Stimulated activated CD8-positive, alpha-beta memory T cell treated with anti-CD3 and anti-CD28 coated beads, Interleukin-4, amount 100 ng/mL, for 4 hours (primary cell): ENCODE measurements at places on chromosomes 13 and 19.

DNA sequence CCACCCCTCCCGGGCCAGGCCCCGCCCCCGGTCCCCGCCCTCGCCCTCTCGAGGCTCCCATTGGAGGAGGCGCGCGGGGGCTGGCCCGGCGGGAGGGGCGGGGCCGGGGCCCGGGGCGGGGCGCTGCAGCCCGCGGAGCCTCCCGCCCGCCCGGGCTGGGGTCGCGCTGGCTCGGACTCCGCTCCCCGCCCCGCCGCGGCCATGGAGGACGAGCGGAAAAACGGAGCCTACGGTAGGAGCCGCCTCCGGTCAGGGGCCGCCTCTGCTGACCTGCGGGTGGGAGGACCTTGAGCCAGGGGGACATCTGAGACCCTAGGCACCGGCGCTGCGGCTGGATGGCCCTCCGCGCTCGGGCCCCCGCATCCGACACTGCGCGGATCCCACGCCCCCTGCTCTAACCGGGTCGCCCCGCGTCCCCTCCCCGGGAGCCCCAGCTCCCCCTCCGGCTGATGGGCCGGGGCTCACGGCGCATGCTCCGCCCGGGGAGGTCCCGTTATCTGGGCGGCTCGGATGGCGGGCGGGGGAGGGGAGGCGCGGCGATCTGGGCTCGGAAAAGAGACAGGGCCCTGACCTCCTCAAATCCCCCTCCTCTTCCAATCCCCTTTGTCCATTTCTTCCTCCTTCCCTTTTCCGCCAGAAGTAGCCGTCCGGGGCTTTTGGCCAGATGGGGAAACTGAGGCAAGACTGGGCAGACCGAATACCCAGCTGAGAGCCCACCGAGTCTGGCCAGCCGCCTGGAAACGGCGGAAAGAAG, 15.4 kb upstream of the AP1M2 start:
- peak; percentile 78 for DNase-seq

GRCh38 chr13:43041369-43041921, 18.1 kb downstream of the DNAJC15 start:
- no peak for DNase-seq

DNA sequence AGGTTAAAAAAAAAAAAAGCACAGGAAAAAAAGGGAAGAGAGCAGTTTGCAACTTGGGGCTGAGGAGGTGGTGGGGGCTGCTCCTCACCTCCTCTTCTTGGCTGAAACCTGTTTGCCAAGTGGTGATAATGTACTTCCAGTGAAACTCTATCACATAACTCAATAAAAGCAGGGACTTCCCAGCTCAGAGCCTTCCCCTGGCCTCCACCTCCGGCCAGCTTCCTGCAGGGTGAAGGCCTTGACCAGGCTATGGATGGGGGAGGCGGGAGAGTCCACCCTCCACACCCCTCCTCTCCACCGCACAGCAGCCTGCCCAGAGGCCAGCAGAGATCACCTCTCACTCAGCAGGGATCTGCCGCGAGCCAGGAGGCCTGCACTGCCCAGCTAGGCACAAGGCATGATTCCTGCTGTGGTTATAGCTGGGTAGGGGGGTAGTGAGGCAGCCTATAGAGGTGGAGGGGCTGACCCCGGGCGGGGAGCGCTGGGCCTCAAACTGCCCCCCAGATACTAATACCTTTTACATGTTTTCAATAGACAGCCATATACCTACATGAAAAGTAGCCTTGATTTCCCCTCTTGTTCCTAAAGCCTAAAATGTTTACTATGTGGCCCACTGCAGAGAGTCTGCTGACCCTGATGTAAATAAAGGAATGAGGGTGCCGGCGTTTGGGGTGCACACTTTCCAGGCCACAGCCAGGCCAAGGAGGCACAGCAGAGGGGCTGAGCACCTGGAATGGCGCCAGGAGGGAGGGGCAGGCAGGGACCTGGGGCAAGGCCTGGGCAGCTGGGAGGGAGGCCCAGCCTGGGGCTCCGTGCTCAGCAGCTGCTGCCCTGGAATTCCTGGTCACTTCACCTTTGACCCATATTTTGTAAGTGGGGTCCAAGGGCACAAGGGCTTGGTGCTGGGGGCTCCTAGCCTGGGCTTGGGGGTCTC, 10.3 kb downstream of the ZNF787 start:
- no peak for DNase-seq

GRCh38 chr13:42600943-42601342, 27.0 kb downstream of the TNFSF11 start:
- no peak for DNase-seq

DNA sequence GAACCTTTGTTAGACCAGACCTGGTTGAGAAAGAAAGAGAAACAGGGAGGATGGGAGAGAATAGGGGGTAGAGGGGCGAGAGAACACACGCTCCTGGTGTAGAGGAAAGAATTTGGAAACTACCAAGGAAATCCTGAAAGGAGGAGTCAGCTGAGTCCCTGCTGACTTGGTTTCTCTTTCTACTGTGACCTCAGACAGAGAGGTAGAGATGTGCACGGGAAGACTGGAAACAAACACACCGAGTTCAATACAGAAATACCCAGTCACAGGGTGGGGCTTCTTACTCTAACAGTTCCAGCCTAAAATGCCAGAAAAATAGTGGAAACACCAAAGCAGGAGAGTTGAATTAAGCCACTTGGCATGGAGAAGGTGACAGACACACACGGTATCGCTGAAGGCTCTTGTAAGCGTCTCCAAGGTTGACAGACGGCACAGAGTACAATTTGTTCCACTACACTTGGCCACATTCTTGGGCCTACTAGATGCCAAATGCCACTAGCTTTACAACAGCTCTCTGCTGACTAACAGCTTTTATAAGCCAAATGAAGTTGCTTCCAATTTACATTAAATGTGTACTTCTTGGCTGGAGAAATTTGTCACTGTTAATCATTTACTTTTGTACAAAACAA, 28.1 kb downstream of the LATS2 start:
- no peak for DNase-seq

DNA sequence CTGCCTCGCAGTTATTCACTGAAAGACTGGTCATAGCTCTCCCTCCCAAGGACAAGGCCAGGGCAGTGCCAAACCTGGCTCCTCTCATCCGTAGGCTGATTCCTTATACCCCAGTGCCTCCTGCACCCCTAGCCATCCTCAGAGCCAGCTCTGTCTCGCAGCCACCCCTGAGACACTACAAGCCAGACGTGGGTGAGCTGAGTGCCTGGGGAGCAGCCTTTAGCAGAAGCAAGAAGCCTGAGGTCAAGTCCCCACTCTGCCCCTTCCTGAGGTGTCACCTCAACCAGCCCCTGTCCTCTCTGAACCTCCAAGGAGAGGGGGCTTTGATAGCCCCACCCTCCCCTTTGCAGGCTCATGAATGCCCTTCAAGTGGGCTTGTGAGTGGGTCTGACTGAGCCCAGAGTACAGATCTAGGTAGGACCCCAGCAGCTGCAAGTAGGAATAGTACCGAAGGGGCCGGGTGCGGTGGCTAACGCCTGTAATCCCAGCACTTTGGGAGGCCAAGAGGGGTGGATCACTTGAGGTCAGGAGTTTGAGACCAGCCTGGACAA, 14.8 kb upstream of the AKAP8L start:
- no peak for DNase-seq

GRCh38 chr13:39777021-39777420, 121.6 kb downstream of the COG6 start:
- DNase-seq: no peak

- DNase-seq: no peak
Observed at GRCh38 chr19:12967907-12968306, 1.5 kb upstream of the DAND5 start.
